ENCODE measurements at places on chromosomes 13 and 19.

DNA sequence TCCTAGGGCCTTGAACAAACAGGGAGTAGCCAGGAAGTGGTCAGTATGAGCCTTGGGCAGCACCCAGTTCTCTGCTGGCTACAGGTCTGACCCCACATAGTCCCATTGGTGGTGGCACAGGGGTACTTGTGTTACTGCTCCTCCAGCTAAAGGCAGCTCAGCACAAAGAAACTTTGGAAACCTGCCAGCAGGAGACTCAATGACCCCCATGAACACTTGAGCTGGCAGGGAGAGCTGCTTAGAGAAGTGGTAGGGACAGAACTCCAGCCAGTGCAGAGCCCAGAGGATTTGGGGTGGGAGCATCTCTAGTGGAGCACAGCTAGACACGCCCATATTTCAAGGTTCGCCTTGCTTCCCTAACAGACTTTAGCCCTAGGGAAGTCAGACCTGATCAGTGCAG lies 10.4 kb upstream of the ZNF586 start:
- no peak for DNase-seq

GRCh38 chr13:30170569-30170968 lies 136.8 kb downstream of the KATNAL1 start:
- DNase-seq = no peak

DNA sequence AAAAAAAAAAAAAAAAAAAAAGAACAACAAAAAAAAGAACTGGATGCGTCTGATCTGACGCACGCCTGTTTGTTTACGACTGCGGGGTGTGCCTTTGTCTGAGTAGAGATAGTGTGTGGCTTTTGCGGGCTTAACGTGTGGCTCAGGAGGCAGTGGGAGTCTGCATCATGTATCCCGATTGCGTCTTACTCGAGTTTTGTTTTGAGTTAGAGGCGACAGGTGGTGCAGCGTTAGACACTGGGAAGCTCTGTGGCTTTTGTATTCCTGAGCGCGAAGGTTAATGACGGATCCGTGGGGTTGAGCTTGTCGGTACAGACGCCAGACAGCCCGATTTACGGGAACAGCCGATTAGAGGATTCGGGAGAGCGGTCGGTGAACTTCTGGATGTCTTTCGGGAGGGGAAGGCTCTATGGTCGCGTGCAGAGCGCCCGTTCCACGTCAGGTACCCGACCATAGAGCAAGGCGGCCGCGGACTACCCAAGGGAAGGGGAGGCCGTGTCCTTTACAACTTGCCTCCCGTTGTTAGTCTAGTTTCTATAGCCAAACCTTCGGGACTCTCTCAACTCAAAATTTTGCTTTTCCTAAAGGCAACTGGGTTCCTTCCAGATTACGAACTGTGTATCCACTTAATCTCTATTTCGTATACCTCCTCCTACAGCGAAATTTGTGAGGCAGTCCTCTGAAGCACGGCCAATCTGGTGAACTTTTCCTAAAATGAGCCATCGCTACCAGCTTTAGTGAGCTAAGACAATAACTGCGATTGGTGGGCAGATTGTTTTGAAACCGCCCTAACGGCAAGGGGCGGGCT lies 926 bp upstream of the HNRNPUL1 start:
- DNase-seq = peak; percentile 60

DNA sequence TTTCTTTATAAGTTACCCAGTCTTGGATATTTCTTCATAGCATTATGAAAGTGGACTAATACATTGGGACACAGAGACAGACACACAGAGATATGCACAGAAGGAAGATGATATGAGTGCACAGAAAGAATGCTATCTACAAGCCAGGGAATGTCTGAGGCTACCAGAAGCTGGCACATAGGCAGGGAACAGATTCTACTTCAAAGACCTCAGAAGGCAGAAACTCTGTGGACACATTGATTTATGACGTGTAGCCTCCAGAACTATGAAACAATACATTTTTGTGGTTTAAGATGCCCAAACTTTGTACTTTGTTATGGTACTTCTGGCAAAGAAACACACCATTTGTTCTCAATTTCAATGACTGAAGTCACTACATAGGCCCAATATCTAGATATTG lies 556.7 kb downstream of the PCDH9 start:
- DNase-seq = peak; percentile 22

GRCh38 chr19:29858000-29858596 lies 46.3 kb downstream of the CCNE1 start:
- no peak for DNase-seq

- no peak for DNase-seq
Observed at GRCh38 chr13:50609011-50609410, 234.5 kb downstream of the DLEU7 start.

DNA sequence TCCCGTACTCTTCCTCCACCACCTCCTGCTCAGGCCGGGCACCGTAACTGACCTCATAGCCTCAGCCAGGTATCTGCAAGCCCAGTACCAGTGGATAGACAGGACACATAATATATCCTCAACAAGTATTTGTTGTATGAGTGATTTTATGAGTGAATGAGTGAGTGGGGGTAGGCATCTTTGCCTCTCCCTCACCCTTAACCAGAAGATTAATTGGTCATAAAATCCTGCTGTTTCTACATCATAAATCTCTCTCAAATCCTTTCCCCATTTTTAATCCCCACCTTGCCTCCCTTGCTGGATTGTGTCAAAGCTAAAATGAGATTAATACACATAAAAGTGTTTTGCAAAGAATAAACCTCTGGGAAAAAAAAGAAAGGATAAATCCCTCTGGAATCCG lies 44.4 kb upstream of the HMGB1 start:
- no peak for DNase-seq

DNA sequence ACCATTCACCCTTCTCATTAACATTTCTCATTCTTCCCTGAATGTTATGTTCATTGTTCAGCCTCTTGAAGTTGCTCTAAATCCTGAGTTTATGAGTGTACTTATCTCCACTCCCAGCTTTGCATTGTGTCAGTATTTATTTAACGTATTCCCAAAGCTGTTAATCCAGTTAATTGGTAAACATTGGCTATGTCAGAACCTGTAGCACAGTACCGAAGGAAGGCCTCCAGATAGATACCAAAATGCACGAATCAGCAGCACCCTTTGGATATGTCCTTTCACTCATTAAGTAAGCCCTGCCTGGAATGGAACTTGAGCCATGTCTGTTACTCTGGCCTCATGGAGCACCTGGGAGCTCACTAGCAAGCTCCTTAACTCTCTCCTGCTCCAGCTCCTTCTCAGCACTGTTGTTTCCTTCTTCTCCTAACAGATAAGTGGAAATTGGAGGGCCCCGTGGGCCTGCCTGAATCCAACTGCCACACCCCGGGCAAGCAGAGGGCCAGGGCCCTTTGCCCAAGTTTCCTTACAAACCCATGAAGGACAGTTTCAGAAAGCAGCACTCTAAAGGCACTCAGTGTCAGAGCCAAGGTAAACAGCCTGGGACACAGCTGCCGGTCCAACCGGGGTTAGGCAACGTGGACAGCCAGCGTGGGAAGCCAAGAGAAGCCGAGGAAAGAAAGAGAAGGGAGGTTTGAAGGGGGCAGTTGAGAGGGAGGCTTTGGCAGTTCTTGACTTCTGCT lies 155.0 kb upstream of the SERP2 start:
- peak; percentile 14 for DNase-seq

- peak; percentile 56 for DNase-seq
Observed at GRCh38 chr13:53250272-53250875, 221.8 kb downstream of the OLFM4 start.

DNA sequence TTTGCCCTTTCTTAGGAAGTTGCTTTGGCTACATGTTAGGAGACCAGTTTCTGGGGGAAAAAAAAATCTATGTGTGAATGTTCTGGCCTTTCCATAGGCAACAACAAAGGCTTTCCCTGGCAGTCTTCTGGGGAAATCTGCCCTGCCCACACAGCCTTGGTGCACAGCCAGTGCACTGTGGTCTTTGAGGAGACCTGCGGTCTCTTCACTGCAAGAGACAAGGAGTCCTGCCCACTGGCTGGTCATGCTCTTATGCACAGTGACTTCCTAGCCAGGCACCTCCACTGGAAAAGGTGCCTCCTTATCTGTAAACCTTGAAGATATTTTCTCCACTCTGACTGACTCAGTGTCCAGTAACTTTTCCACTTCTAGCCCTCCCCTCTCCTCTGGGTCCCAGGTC lies 155.1 kb downstream of the SUCLA2 start:
- no peak for DNase-seq

DNA sequence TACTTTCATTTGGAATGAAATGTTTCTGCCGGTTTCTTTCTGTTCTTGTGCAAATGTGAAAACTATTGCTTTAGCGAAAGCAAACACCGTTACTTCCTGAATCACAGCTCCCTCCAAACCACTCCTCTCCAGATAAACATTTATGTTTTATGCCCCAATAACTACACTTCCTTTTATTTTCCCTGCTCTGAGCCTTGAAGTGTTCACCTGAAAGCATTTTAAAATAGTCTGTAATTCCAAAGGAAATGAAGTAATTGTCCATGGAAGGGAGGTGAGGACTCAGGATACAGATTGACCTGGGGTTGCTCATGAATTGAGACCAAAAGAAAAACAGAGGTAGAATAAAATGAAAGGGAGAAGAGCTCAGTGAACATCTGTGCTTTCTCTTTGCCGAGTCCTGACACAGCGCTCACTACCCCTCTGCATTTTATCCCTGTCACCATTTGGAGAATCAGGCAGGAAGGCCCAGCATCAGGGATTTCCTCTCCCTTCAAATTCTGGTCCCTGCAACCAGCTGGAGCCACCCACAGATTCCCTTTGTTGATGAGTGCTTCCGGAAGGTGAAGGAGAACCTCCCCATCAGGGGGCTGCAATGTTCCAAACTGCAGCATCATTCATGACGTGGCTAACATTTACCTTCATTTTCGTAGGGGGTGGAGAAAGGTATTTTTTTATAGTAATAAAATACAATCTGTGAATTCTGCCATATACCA lies 171.9 kb downstream of the ITGBL1 start:
- no peak for DNase-seq

GRCh38 chr13:65966991-65967451 lies 1263.1 kb downstream of the PCDH9 start:
- peak; percentile 13 for DNase-seq

GRCh38 chr19:53576941-53577653 lies 39.2 kb downstream of the ZNF331 start:
- DNase-seq = no peak

DNA sequence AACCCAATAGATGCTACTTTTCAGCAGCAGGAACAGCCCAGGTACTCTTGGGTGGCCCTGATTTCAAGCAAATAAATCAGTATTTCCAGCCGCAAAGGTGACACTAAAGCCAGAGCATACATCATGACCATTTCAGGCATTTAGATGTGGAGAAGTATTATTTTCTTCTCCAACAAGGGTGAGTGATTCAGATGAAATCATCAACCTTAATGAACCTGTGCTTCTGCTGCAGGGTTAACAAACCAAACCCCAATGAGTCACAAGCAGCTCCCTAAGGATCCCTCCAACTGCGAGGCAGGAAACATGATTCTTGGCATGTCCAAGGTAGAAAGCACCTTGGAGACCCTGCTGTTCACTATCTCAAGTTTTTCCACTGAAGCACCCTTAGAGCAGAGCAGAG lies 32.7 kb downstream of the MBNL2 start:
- DNase-seq = peak; percentile 34

DNA sequence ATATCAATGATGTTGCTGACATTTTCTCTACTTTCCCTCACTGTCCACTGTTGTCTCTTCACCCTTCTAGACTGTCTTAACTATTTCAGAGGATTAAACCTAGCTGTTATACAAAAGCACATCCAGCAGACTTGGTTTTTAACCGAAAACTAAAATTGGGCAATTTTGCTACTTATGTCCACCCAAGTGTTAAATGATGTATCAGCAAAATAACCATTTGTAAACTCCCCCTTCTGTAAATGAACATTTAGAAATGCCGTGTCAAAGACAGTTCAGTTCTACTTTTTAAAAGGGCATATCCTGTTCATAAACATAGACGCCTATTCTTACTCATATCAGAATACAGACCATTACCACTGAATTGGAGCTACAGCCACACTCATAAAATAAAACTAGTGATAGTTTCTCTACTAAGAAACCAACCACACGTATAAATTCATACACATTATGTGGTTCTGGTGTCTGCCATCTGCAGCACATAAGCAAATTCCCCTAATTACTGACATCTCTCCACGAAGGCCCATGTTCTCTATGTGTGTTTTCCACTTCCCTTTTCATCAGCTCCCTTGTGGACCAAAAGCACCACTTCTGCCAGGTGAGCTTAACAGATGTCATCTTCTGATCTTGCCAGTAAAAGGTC lies 1091.8 kb downstream of the PCDH9 start:
- no peak for DNase-seq

GRCh38 chr13:92896842-92897241 lies 329.8 kb upstream of the GPC6 start:
- no peak for DNase-seq

DNA sequence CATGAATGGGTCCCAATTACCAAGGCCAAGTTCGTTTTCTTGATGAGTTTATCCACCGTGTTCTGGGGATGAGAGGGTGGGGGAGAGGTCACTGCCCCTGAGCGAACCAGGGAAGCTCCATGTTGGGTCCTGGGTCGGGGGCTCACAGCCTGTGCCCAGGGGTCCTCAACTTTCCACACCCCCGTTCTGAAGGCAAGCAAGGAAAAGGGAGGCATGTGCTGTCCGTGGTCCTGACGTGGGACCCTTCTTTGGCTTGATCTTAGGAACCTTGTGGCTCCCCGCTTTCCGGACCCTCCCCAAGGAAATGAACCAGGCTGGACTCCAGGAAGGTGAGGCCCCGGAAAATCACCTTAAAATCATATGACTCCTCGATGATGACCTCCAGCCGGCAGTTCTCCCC lies 18.2 kb upstream of the MEIS3 start:
- no peak for DNase-seq

All from AG20443 (cell line).